ENCODE measurements at places on chromosomes 4 and X.

- no peak for DNase-seq
Observed at GRCh38 chrX:148310426-148311165, 189.8 kb upstream of the AFF2 start.

- DNase-seq, result no peak
Observed at GRCh38 chr4:38531141-38531727, 132.8 kb upstream of the KLF3 start.

GRCh38 chrX:108022491-108023089 is 22.3 kb upstream of the VSIG1 start:
- DNase-seq, result no peak

GRCh38 chrX:111728096-111728495 is 47.1 kb downstream of the ALG13 start:
- DNase-seq, result no peak

DNA sequence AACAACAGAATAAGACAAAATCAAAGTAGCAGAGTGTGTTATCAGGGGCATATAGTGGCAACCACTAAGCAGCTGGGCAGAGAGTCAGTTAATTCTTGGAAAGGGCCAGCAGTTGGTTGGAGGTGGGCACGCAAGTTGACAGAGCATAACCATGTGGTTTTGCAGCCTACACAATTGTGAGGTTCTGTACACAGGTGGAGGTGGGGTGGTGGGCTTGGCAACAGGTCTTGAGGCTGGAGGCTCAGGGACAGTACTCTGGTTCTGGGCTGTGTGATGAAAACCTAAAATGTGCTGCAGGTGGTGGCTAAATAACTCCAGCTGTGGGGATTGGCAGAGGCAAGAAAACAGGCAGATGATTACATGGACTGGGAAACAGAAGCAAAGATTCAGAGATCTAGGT is 1112.7 kb downstream of the PDHA2 start:
- DNase-seq, result no peak

DNA sequence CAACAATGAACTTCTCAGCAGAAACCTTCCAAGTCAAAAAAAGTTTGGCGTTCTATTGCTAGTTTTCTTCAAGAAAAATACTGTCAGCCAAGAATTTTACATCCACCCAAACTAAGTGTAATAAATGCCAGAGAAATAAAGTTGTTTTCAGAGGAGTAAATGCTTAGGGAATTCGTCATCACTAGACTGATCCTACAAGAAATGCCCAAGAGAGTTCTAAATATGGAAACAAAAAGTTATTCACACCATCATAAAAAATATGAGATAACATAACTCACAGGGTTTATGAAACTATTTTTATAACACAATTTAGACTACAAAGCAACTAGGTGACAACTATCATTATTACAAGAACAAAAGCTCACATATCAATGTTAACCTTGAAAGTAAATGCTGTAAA is 259.5 kb upstream of the GABRA2 start:
- no peak for DNase-seq

Measured in cortex of kidney (tissue), 1 donor.